Activated naive CD8-positive, alpha-beta T cell treated with anti-CD3 and anti-CD28 coated beads, Interleukin-2, amount 10 ng/mL, durations not matched to agents 7 days and 5 days (primary cell): ENCODE measurements at places on chromosomes 1 and 21. TPM values are rescaled to one million over a fixed set of nuclear protein-coding genes. Genes with fewer than 3 reads are reported as not detected.

- DNase-seq: no peak
Observed at GRCh38 chr1:26335774-26336476, 18.0 kb downstream of the CRYBG2 start.

GRCh38 chr21:31545036-31545435 lies 114.5 kb upstream of the SOD1 start:
- no peak for DNase-seq

Gene ANKRD35
- total RNA-seq: 0.69 TPM

Gene SLAMF8
- 1.1 TPM for total RNA-seq

- DNase-seq: no peak
Observed at GRCh38 chr21:27545754-27546349, 579.0 kb upstream of the ADAMTS5 start.

Gene AMPD1
- not detected for total RNA-seq

- DNase-seq: no peak
Observed at GRCh38 chr1:111251570-111251969, 24.1 kb downstream of the CHI3L2 start.

DNA sequence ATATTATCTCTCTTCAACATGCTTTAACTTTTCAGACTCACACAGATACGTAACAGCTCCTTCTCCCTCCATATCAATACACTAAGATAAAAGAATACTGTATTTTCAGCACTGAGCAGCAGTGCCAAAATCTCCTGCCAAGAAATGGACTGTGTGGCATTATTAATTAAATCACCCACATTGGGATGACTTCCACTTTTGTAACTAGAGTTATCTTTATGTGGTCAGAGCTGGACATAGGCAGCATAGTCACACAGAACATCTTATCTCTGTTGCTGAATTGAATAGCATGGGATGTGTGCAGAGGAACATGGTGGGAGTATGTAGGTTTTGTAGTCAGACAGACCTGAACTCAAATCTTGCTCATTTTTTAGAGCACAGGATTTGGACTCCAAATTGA lies 41.4 kb upstream of the CACYBP start:
- DNase-seq: no peak

DNA sequence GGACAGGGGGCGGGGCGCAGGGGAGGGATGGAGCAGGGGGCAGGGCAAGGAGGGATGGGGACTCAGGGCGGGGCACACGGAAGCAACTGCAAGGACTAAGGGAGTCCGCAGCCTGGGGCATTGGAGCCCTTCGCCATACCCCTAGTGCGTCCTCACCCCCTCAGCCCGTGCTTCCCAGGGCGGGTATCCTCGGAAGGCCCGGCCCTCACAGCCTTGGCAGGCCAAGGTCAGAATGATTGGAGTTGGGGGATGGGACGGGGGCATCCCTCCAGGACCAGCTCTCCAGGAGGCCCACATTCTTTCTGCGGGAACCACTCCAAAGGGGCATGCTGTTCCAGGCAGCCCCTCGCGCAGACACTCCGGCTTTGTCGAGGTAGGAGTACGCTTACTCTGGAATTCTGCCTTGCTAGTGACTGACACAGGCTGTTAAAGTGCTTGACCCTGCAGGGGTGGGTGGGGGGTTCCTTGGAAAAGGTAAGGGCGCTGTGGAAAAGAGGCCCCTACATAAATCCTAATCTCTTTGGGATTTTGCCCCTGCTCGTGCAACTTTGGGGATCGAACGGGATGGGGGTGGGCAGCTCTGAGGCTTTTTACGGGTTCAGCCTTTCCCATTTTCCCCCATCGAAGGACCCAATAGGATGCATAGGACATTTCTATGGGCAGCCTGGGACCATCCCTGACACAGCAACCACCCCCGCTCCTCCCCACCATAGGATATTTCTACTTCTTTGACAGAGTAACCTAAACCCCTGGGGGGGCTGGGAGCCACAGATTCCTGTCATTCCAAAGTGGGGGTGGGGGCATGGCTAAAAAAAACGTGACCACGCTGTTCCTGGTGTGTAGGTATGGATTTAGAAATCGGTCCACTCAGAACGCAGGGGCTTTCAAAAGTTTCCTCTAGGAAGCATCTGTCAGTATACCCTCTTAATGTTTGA lies 738 bp upstream of the TRIM11 start:
- no peak for DNase-seq

Gene HUNK
- total RNA-seq: 0.48 TPM

DNA sequence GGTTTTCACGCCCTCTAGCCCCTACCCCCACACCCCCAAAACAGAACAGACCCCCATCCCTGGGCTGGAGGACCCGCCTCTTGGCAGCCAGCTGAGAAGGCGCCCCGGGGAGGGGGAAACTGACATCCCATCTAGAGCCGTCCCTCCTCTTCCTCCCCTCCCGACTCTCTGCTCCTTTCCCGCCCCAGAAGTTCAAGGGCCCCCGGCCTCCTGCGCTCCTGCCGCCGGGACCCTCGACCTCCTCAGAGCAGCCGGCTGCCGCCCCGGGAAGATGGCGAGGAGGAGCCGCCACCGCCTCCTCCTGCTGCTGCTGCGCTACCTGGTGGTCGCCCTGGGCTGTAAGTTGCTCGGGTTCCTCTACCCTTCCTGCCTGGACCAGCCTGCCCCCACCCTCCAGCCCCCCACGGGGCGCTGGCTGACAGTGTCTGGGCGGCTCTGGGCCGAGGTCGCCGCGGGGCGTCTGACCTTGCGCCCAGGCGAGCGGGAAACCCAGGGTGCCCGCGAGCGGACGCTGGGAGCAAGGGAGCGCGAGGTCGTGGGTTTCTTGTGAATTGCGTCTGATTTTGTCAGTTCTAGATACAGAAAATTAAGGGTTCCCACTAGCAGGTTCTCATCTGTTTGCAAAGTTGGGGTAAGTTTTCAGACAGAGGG lies 618 bp downstream of the JAM2 start:
- peak; percentile 69 for DNase-seq

Gene PM20D1
- total RNA-seq: 1.3 TPM

DNA sequence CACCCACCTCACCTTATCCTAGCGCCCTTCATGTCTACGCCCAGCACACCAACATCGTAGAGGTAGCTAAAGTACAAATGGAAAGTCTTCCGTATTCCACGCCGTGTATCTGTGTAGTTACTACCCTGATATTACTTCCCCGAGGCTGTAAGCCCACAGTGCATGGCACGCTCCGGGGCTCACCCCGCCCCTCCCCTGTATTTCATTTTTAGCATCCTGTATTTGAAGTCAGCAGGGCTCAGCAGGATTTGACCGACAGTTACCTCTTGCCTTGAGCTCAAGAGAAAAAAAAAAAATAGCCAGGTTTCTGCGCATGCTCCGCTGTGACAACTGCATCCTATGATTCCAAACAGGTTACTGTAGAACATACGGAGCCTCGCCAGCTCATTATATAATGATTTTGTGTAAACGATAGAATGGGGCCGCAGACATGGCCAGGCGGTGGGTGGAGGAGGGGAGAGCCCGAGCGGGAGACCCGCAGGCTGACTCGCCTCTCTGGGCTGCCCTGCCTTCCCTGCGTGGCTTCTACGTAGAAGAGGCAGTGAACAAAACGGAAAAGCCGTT lies 1.3 kb downstream of the ABCG1 start:
- DNase-seq: peak; percentile 73

DNA sequence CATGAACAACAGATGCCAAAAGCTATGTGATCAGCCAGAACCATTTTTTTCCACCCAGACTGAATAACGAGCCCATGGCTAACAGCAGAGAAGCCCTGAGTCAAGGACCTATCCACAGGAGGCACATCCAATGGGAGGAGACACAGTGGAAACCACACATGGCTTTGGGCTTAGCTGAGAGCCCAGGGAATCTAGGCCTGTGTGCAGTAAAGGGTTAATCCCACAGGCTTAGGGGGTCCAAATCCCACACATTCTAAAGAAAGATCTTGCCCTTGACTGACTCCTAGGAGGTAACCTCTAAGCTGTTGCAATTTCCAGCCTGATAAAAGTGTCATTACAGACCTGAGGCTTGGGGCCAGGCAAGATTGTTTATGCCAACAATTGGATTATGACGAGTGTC lies 194.5 kb downstream of the DSCAM start:
- DNase-seq: no peak

Gene ITGB2
- total RNA-seq: 416 TPM

Gene FCAMR
- 0.22 TPM for total RNA-seq

Gene PADI1
- total RNA-seq: not detected

DNA sequence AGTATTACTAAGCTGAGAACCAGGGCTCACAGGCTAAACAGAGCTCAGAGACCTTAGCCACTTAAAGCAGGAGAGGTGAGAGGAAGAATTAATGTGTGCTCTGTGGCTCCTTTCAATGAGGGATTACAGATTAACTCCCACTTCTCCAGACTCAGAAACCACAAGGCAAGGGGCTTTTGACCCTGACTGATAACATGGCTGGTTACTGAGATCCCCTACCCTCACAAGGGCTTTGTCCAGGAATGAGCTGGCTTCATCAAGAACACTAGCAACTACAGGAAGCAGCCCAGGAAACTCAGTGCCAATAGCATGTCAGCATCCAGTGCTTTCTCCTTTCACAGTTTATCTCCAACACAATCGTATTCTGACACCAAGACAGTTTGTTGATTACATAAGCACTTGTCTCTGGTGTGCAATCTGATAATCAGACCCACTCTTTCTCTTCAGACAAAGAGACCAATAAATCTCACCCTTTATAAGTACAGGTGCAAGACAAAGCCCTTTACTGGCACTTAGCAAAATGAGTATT lies 38.8 kb downstream of the ERI3 start:
- no peak for DNase-seq

GRCh38 chr1:167681024-167681423 lies 40.8 kb upstream of the MPZL1 start:
- no peak for DNase-seq

- DNase-seq: no peak
Observed at GRCh38 chr1:112297536-112297935, 98.5 kb upstream of the CTTNBP2NL start.

DNA sequence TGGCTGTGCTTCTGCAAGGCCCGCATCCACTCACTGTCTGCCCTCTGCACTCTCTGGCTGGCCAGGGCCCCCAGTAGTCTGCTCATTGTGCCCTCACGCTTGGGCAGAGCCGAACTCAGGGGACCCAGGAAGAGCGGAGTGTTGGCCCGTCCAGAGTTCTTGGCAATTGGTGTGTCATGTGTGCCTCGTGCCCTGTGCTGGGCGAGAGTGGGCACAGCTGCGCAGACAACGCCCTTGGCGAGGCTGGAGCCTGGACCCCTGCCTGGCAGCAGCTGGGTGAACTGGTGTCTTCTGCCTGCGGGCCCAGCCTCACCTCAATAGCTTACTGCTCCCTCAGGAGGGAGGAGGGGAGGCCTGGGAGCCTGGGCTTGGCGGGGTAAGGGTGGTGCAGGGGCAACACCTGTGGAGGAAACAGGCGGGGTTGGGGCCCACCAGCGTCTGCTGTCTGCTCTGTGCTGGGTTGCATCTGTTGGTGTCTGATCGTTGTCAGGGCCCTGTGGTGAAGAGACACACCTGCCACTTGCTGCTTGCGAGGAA lies 2.1 kb downstream of the GUK1 start:
- DNase-seq: peak; percentile 31

DNA sequence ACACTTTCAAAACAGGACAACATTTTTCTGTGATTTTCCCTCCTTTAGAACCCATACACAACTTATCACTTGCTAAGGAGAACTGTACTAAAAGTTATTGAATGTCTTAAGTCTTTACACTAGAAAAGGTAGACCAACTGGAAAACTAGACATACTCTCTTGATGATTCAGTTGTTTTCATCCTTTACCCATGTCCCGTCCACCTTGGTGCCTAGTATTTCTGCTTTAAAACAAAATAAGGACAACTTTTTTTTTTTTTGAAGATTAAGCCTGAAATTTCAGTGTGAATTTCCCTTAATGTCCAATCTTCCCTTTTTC lies 4.5 kb downstream of the CDKN2C start:
- no peak for DNase-seq

Gene FTCD
- 1.3 TPM for total RNA-seq

- no peak for DNase-seq
Observed at GRCh38 chr1:65056234-65056633, 89.9 kb upstream of the JAK1 start.

Gene VASH2
- not detected for total RNA-seq

GRCh38 chr1:155978325-155978972 lies at the start of gene ARHGEF2:
Gene ARHGEF2 (minus strand): TSS chr1:155978547. CDS start chr1:155978427, 120 bp downstream.
- DNase-seq: peak; percentile 78

DNA sequence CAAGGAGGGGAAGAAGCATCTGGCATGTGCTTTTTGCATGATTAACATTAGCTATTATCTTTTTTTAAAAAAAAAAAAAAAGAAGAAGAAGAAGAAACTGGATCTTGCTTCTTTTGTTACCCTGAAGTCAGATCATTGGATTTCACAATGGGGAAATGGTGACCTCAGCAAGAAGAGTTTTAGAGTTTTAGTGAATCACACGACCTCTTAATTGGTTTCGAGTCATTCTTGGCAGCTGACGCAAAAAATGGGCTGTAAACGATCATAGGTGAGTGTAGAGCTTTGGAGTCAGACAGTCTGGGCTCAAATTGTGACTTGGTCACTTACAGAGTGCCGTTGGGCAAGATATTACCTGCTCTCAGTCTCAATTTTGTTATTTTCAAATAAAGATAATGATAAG lies 33.3 kb upstream of the PGBD5 start:
- no peak for DNase-seq

DNA sequence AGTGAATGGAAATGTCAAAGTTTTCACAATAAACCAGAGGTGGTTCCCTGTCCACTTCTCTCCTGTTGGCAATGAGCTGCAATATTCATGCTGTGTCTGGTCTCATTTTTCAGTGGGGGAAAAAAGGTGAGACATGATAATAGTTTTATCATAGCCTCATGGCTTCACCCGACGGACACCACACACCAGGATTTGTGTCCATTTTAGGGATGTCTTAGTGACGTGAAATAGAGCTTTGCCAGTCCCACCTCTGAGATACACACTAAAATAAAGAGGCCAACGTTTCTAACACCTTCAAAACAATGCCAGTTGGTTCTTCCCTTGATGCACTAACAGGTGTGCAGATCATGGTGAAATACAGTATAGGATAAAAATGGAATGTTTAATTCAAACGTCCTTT lies 91.5 kb upstream of the TLR5 start:
- DNase-seq: no peak

DNA sequence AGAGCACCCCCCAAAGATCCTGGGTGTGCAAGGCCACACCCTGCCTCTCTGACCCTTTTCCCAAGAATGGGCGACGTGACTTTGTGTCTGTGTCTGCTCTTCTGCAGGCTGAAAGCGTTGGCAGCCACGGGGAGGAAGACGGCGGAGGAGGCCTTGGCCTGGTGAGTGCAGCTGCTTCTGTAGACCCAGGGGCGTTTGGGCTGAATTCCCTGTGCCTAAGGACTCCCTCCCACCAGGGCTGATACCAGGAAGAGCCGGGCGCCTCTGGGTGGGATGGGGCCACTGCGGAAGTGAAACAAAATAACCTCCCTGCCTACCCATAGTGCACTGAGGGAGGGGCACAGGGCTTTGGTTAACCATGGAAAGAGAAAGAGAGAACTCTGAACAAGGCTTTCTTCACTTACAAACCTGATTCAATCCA lies 2.5 kb downstream of the UBASH3A start:
- DNase-seq: peak; percentile 65

Gene CTSK
- 6.7 TPM for total RNA-seq

DNA sequence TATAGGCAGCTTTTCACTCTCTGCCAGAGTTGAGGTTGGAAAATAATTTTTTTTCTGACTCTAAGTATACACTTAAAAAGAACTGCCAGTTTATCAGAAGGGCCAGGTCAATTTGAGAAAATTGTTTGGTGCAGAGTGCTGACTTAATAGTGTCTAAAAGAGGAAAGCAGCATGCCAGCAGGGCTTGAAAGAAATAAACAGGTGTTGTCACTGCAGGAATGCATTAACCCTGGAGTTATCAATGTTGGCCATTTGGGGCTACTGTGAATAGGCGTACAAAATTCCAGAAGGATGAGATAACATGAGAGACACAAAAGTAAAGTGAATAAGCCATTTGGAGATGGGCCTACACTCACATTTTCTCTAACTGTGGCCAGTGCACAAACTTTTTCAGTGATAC lies 220.6 kb upstream of the PLD5 start:
- DNase-seq: no peak

Gene SLC2A5
- not detected for total RNA-seq

Gene SPEN
- total RNA-seq: 68.8 TPM
